ENCODE measurements at places on chromosomes 7 and 10.

DNA sequence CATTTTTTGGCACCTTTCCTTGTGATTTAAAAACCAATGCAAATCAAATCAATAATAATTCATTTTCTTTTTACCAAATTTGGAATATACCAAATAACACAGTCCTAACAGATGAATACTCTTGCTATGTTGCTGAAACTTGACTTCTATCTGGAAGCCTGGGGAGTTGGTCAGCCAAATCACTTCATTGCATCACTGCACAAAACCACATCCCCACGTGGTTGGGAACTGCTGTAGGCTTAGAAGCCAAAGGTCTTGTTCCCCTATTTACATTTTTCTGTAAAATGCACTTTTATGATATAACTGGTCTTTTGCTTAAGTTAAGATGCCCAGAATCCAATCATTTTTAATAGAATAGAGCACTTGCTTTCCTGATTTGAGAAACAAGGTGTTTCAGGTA is 15.2 kb downstream of the GPR85 start:
- DNase-seq: peak; percentile 36

DNA sequence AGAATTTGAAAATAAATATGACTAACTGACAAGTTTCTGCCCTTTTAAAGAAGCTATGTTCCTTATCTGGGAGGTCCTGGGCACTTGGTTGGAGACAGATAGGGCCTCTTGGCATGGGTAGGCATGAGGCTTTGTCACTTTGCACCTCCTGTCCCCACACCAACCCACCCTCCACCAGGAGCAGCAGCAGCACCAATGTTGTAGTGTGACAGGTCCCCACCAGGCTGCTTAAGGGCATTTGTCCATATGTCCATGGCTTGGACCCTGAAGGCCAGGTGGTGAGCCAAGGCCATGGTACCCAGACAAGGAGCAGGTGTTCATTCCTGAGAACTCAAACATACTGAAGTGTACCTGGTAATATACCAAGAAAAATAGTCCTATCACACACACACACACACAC is 629.1 kb downstream of the ACTR3B start:
- DNase-seq: no peak

DNA sequence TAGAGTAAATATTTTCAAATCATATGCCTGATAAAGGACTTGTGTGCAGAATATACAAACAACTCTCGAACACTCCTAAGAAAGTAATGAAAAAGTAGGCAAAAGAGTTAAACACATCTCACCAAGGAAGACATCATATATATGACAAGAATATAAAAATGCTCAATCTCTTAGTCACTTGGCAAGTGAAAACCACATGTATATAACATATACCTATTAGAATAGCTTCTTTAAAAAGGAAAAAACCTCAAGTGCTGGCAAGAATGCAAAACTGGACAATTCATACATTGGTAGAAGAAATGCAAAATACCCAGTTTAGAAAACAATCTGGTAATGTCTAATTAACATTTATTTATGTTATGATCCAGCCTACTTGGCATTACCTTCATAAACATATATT is 146.6 kb upstream of the DGKB start:
- DNase-seq: no peak

DNA sequence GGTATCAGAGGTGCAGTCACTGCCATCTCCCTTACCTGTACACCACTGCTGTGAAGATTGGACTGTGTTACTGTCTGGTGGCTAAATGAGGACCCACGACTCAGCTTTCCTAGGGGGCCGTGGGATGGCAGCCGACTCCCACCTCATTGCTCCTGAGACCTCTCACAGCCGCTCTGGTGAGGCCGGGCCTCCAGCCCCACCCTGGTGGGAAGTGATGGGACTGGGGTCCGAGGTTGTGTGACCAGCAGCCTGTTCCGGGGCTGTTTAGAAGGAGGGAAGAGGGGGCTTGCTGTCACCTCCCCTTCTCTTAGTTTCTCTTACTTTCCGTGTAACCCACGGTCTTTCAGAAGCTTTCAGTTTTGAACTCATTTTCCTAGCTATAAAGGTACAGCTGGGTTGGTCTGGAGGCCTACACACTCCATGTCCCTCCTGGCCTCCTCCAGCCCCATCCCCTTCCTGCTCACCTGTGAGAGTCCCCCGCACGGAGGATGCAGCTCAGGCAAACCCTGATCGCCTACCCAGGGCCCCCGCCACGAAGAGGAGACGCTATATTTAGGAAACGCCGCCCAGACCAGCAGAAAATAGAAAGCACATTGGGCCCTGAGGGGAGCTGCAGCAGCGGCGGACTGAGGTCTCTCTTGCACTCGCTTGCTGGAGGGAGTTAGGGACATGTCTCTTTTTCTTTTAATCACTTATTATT is 4.6 kb downstream of the EMX2 start:
- no peak for DNase-seq

DNA sequence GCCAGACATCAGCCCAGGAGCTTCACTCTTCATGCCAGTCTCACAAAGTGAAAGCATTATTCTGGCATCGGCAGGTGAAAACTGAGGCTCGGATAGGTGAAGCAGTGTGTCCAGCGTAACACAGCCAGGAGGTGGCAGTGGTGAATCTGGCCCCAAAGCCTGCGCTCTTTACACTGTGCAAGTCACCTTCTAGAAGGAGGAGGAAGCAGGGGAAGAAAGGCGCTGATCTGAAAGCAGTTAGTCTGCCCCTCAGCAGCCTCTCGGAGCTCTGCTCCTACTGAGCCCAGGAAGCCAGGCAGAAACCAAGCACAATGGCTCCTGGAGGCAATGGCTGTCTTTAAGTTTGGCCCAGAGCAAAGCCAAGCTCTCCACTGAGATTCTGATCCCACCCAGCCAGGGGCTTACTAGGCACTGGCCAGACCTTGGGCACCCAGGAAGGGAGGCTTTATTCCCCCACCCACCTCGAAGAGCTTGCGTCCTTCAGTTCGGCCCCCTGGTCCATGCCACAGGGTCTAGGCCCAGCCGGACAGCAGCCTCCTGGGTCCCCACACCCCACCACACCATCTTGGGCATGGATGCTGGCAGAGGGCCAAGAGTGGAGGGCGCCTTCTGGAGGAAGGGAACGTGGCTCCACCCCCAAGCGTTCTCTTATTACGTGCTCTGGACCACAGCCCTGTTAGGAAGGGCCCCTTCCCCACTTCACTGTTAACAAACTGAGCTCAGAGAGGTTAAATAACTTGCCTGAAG is 104.5 kb downstream of the GRID1 start:
- DNase-seq: no peak

DNA sequence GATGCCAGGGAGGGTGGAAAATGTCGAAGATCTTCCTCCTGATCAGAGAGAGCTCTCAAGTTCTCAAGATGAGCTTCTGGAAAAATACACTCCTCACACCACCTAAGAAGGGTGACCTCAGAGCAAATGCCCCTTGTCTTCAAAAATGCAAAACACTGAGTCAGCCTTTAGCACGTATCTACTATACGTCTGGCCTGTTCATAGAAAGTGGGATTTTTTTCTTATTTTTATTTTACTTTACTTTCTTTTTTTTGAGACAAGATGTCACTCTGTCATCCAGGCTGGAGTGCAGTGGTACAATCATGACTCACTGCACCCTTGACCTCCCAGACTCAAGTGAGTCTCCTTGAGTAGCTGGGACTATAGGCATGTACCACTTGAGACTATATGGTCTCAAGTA is 57.1 kb downstream of the AFAP1L2 start:
- DNase-seq: no peak
